DND-41 (cell line): ENCODE measurements at places on chromosomes 6 and 20.
A peak's percentile ranks its signal among the peaks of the same experiment; 100 is the strongest.

GRCh38 chr6:111185954-111186353 is 98.7 kb downstream of the SLC16A10 start:
- DNase-seq = peak; percentile 9

GRCh38 chr6:50780382-50780781 is 38.3 kb upstream of the TFAP2B start:
- no peak for DNase-seq

DNA sequence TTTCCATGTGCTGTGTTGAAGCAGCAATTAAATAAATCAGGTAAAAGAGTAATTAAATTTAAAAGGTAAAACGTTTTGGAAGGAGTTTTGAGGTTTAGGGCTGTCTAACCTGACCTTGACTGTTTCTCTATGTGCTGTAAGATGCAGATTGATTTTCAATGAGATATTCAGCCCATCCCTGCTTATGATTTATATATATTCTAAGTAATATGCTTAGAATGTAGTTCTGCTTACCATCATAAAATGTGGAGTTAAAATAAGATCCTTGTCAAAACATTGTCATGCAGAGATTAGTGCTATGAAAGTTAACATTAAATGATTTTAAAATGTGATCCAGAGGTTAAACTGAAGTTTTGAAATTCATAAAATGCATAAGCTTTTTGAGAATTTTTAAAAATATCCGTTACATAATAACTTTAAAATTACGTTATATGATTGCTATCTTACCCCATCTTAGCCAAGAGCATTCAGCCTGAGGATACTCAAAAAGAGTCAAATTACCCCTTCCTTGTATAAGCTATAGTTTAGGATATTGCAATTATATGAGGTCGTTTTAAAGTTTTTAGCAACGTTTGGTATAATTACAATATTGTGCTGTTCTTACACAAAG is 122.5 kb downstream of the MTHFD1L start:
- DNase-seq = no peak

DNA sequence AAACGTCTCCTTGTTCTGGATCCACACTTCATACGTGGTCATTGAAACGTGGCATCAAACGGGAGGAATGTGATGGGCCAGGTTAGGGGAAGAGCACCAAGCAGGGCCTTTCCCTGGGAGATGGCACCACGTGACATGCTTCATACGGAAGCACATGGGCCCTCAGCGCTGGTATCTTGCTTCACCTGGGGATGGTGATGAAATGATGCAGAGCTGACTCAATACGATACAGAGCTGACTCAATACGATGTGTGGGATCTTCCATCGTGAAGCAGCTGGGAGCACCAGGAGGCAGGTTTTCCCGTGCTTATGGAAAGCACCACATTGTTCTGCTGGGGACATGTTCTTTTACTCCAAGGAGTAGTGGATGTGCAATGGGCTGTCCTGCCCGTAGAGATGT is 22.5 kb upstream of the TAGAP start:
- DNase-seq = no peak
